SIG-M5 (cell line): ENCODE measurements at places on chromosomes 2 and 18.

DNA sequence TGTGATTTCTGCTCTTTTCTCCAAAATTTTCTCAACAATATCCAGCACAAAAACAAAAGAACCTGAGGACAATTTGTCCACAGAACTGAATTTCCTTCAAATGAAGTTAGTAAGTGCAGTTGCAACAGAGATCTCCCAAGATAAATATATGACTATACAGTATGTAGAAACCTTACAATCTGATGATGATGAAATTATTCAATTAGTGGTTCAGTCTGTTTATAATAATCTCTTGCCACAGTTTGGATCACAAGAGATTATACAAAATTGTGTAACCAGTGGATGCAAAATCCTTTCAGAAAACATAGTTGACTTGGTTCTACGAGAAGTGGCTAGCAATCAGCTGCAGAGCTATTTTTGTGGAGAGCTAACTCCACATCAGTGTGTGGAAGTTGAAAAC lies 68.7 kb downstream of the FSIP2 start:
- no peak for DNase-seq

DNA sequence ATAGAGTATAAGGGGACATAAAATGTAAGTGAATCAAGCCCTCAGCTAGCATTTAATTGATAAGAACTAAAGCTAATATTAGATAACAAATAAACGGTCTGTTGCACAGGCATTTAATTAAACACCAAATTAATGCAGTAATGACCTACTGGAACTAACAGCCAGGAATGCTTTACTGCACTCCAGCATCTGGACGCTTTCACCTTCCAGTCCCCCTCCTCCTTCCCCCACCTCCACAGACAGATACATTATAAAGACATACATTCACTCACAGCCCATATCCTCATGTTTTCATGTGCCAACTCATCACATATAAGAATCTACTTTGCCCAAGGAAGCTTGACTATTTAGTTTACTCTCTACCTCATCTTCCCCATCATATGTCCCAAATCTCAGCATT lies 337.4 kb upstream of the PIK3C3 start:
- no peak for DNase-seq

DNA sequence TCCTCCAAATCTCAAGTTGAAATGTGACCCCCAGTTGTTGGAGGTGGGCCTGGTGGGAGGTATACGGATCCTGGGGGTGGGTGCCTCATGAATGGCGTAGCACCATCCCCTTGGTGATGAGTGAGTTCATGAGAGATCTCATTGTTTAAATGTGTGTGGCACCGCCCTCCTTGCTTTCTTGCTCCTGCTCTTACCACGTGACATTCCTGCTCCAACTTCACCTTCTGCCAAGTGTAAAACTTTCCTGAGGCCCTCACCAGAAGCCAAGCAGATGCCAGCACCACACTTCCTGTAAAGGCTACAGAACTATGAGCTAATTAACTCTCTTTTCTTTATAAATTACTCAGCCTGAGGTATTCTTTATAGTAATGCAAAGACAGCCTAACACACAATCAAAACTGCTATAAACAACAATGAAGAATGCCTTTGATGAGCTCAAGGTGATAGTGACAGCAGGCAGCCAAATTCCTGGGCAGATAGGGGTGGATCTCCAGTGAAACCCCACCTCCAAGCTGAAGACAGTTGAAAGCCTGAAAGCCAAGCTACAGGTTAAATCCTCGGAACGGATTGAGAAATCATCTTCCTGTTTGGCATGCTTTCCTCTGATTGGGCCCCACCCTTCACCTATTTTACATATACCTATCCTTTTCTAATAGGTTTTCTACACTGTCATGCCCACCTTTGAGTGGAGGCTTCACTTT lies 26.9 kb downstream of the MCEE start:
- DNase-seq, result no peak

DNA sequence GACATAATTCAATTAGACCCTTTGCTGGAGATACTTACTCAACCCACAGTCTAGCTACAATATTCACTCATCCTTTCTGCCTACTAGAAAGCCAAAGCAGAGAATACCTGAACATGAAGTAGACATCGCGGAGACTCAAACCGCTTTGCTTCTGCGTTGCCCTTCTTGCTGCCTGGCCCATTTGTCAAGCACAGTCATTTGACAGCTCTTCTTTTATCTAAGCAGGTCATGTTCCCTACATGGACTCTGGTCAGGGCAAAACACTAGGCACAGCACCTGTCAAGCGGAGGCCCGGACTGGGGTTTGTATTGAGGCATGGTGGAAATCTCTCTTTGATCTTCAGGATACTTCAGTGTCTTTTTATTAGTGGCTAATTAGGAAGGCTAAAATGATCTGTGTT lies 89.7 kb downstream of the FARSB start:
- no peak for DNase-seq

DNA sequence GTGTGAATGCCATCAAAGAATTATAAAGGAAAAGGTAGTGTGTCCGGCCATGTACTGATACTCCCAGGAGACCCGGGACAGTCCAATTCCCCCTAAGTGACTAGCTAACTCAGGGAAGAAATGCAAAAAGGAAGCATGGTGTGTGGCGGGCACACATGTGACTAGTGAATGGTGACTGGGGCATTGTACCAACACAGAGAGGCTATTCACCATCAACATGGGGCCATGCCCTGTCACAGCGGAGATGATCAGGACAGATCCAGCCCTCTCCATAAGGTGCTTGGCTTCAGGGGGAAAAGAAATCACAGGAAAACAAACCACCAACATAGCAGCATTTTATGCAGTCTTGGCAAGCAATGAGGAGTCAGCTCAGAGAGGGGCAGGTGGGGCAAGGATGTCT lies 34.3 kb downstream of the FAM168B start:
- DNase-seq, result no peak
